ENCODE measurements at places on chromosomes 5 and 9.

GRCh38 chr9:115254287-115255180 lies 136.6 kb upstream of the TNC start:
- DNase-seq: no peak

GRCh38 chr9:77647267-77648233 lies 572 bp downstream of the GNA14 start:
- DNase-seq: no peak

GRCh38 chr9:110320651-110321445 lies 16.8 kb downstream of the TXNDC8 start:
- no peak for DNase-seq

- DNase-seq: no peak
Measured at GRCh38 chr9:79395755-79396154, 176.0 kb upstream of the TLE4 start.

GRCh38 chr5:131297886-131298285 lies 34.0 kb downstream of the CDC42SE2 start:
- DNase-seq: no peak

DNA sequence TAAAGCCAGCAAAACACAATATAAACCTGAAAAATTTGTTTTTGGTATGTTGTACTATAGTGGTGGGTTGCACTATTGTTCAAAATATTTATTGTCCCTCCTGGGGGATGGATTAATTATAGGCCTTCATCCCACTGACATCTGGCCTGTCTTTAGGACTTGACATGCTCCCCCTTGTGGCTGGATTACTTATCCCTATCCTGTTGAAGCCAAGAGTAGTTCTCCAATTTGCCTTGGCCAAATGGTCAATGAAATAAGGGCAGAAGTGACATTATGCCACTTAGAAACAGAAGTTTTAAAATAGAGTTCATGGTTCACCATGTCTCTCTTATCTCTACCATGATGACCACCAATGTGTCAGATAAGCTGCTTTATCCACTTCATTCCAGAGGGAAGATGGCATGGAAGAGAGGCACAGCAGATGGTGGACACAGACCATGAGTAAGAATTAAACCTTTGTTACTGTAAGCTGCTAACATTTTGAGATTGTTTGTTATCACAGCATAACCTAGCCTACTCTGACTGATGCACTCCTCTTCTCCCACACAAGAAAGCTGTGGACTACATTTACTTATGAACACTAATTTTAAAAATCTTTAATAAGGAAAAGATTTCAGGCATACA lies 29.2 kb upstream of the ARHGEF28 start:
- DNase-seq: no peak

GRCh38 chr9:133490201-133490681 lies 11.3 kb upstream of the SLC2A6 start:
- DNase-seq: no peak

DNA sequence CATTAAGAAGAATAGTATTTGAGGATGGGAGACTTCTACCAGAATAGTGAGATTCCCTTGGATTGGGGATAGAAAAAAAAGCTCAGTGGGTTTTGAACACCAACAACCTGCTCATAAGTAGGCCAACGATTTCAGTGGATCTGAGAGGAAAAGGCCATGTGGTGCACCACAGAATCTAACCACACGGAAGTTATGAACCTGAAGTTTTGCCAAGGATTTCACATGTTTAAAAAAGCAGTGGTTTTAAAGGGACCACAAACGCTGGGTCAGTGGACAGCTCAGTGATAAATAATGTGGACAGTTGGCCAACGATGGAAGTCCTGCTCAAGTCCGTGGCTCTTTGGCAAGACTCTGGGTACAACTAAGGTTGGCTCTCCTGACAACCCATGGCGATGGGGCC lies 107.2 kb upstream of the TXNDC8 start:
- DNase-seq: no peak

- DNase-seq: no peak
Measured at GRCh38 chr9:36007316-36007708, 29.4 kb upstream of the RECK start.

- no peak for DNase-seq
Measured at GRCh38 chr9:73064315-73064714, 87.3 kb upstream of the ANXA1 start.

DNA sequence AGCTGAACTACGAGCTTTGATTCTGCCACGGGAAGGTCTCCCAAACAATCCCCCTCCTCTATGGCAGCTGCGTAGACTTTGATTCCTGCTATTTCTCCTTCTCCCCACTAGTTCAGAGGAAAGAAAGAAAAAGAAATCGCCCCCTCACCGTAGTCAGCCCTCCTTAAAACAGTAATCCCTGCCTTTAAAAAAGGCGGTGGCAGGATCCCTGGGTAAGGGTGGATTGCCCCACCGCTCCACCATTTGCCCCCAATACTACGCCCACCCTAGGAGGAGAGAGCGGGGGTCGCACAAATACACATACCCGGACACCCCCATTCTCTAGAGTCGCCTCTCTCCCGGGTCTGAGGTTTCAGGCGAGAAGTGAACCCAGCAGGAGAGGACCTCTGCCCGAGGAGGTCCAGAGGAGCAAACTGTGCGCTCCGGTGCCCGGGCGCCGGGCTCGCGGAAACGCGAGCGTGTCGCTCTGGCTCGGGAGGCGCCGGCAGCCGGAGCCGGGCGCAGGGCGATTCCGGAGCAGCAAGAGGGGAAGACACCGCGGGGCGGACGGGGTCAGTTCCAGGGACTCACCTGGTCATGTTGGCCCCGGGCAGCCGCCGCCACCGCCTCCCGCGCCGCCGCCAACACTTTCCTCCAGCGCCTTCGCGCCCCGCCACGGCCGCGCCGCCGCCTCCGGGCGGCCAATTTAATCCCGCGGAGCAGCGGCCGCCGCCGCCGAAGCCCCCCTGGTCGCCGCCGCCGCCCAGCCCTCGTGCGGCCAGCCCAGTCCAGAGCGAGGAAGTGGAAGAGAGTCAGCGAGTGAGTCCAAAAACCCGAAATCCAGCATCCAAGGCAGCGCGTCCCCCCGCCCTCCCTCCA lies 1057.7 kb upstream of the DMAC1 start:
- no peak for DNase-seq

GRCh38 chr5:97194366-97194765 lies 11.3 kb upstream of the RIOK2 start:
- no peak for DNase-seq

- no peak for DNase-seq
Measured at GRCh38 chr9:4530375-4530774, 40.1 kb downstream of the SLC1A1 start.

- no peak for DNase-seq
Measured at GRCh38 chr5:58759745-58760144, 176.9 kb downstream of the RAB3C start.

DNA sequence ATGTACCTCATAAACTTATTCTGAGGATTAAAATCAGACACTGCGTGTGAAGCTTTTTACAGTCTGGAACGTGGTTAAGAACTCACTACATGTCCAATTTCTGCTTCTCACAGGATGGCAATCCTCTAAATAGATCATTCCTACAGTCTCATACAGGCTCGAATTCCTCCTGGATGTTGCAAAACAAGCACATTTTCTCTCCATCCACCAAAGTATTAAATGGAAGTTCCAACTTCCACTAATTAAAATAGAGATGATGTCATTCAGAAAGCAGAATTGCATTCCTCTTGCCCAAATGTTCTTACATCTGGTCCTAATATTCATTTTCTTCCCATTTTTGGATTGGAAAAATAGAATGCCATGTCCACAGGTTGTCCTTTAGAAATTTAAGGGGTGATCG lies 145.5 kb upstream of the PCA3 start:
- DNase-seq: no peak

GRCh38 chr5:60485361-60485760 lies 214.6 kb downstream of the DEPDC1B start:
- no peak for DNase-seq

DNA sequence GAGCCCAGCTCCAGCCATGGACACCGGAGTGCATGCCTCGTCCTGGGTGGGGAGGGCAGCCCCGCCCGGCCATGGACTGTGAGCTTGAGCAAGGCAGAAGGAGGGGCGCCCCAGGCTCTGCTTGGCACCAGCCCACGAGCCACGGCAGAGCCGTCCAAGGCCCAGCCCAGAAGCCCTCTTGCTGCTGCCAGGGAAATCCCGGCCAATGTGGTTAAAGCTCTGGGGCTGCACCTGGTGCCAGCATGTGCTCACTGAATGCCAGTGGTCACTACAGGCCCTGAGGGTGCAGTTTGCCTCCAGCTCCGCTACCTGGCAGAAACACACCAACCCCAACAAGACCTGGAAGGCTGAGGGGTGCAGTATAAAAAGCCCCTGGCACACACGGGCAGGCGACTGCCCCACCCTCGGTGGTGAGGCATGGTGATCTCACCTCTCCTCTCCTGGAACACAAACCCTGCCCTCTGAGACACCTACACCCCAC lies 11.8 kb downstream of the BRD3 start:
- no peak for DNase-seq

GRCh38 chr9:69425136-69425801 lies 100.3 kb downstream of the ENTREP1 start:
- no peak for DNase-seq

DNA sequence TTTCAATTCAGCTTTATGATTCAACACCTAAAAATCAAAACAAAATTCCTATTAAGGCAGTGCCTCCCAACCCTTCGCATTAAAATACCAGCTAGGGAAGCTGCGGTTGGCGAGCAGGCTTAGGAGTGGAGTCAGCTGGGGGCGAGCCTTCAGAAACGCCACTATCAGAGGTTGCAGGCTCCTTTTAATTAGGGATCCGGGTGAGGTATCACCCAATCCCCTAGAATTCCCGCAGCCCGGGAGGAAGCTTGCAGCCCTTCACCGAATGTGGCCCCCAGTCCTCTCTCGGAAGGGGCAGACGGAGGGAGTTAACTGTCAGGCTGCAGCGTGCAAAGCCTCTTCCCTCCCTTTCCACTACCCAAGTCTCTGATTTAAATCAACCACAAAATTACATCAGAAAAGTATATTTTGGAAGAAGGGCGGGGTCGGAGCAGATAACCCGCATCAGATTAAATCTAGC lies 1.7 kb downstream of the STC2 start:
- DNase-seq: no peak

DNA sequence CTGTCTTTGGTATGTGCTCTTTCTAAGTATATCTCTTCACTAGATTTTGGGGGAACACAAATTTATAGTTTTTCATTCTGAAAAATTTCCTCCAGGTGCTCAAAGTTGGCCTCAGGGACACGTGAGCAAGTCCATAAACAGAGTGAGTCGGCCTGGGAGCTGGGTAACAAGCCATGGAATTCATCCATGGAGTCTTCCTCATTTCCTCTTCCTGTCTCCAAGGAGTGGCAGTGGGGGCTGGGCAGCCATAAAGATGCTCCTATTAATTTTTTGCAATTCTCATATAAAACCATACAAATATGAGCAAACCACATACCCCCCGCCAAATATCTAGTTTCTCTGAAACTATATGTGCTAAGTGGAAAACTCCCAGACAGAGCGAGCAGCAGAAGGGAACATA lies 136.6 kb upstream of the OTULINL start:
- no peak for DNase-seq

DNA sequence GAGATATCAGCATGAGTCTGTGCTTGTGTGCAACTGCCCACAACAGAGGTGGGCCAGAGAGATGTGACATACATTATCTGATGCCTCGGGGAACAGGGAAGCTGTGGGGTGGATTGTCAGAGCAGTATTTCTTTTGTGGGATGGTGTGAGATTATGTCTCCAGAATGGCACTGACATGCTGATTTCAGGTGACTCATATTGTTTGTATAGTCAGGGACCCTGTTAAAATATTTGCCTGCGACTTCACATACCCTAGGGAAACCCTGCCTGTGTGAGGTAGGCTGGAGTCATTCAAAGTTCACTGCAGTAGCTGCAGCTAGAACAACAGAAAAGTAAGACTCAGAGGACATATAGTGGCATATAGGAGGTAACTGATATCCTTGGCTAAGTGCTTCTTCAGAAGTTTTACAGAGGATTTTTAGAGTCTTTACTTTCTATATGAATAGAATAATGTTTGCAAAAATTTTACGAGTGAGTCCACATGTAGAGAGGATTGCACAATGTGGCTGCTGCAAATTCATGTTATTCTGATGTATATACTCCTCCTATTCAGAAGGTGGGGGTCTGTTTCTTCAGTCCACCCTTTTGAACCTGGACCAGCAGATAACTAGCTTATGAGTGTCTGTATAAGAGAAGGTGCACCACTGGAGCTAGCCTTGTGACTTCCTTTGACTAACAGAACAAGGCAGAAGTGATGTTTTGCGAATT lies 89.3 kb downstream of the MACIR start:
- no peak for DNase-seq

DNA sequence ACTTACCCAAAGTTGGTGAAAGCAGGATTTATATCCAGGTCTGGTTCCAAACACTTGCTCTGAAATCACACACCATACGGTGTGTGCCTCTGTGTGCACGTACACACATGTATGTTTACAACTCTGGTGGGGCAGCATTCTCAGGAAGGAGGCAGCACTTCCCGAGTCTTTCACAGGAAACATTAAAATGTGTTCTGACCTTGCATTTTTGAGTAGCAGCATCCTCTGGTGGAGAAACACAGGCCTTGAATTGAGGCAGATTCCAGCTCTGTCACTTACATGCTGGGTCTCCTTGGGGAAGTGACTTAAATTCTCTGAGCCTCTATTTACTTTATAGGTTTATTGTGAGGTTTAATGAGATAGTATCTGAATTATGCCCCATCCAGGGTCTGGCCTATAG lies 126.4 kb downstream of the RGS3 start:
- DNase-seq: no peak

DNA sequence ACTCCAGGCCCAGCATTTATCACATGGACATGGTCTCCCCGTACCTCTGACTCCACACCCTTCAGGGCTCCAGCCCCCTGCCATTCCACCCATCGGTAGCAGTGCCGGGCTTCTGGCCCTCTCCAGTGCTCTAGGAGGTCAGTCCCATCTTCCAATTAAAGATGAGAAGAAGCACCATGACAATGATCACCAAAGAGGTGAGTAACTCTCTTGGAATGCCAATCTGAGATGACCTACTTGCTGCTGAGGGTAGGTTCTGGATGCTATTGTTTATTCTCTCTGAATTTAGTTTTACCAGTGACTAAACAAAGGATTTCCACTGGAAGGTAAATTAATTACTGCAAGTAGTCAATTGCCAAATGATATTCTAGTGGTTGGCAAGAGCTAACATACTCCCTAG lies 80.8 kb downstream of the TLE4 start:
- DNase-seq: no peak

DNA sequence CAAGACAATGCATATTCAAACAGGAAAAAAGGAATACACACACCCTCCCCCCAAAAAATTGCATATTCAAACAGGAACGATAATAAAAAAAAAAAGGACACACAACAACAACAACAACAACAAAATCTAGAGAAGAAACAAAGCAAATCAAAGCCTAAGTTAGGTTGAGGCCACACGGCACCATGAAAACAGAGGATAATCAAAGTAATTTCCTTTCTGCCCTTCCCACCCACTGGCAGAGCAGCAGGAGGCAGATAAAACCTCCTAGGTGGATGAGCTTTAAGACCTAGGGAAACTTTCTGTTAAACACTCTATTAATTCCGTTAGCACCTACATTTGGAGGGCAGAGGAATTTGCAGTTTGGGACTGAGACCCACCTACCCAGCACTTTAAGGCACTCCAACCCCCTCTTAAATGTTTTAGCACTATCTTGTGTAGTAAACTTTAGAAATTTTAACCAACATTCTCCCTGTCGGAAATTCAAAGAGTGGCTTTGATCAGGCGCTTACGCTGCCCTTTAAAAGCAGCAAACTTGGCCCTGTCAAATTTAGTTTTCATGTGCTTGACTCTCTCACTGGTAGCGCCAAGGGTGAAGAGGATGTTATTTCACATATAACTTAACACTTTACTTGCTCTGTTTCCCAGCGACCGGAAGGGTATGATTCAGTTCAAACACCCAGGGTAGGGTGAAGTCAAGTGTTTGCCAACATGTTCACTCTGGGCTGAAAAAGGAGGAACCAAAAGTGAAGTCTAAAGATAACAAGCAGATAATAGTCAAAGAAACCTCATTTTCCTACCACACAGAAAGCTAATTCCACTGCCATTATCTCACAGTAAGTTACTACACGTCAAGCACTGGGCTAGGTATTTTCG lies 9.2 kb downstream of the ENC1 start:
- DNase-seq: no peak

All from activated CD4-positive, alpha-beta T cell treated with anti-CD3 and anti-CD28 coated beads for 1 hour (primary cell).